Activated CD4-positive, alpha-beta T cell treated with anti-CD3 and anti-CD28 coated beads, Interleukin-2, amount 50 U/mL, for 48 hours (primary cell): ENCODE measurements at places on chromosomes 5 and 9.

DNA sequence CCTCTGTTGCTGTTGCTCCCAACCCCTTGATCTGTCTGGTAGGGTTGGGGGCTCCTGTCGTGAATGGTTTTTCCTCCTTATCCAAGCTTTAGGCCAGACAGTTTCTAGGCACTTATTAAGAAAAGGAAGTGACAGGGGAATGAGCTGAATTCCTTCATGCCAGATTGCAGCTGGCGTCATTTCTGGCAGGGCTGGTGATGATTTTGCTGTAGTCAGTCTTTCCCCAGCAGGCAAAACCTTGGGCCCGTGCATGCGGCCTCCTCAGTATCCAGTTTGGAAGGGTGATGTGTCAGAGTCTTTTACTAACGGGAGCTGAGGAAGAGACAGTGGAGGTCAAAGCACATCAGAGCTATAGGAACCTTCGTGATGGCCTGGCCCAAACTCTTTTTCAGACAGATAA is 58.8 kb downstream of the COL27A1 start:
- DNase-seq, result no peak

DNA sequence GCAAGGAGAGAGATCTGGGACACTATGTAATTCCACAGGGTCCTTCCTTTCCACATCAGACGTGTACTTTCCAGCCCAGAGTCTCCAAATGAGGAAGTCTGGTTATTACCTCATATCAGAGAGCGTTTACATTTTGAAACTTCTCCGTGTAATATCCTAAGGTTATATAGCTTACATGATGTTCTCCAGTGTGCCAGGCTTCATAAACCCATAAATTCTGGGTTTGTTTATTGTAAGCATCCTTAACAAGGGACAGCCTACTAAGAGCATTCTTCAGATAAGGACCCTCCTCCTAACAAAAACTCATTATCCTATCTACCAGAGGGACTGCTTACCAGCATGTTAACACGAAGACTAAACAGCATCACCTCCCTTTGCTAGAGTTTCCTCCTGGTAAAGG is 17.9 kb downstream of the SRFBP1 start:
- DNase-seq, result no peak

- DNase-seq, result no peak
Observed at GRCh38 chr5:150644514-150644913, 4.1 kb downstream of the SYNPO start.

DNA sequence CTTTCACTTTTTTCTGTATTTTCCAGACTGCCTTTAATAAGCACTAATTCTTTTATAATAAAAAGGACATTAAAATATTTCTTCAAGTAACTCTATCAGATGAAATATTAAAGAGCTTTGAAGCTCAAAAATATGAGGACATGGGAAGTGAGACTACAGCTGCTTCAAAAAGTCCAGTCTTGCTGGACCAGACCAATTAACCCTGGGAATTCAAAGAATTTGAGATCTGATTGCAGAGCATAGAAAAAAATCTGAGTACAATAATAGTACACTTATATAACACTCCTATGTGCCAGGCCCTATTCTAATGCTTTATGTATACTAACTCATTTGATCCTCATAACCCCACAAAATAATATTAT is 9.8 kb downstream of the TMEM245 start:
- DNase-seq, result no peak

DNA sequence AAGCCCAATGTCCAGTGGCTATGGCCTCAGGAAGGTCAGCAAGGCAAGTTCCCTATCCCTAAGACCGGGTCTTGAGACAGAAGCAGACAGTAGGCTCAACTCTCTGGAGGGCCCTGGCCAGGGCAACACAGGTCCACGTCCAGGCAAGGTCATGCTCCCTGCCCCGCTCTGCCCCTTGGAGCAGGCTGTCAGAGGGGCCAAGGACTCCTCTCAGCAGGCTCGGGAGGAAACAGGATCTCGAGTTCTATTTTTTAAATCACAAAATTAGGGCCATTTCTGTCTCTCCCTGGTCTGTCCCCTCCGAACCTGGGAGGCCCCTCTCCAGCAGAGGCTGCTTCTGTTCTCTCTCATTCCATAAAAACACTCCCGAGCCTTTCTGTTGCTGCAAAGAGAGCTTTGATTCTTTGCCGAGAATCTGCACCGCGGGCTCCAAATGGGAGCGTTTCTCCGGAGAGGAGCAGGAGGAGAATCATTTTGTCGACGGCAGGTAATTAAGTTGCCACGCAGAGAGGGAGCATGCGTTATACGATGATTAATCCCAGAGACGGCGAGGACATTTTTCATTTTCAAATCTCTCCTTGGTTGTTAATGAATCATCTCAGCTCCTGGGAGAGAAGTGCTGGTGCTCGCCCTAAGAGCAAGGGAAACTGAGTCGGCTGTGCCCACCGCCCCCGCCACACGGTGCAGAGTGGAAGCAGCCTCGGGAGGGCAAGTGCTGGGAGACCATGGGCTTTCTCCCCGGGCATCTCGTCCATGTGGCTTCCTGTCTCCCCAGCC is 24.5 kb upstream of the FCN1 start:
- DNase-seq, result no peak

- DNase-seq, result no peak
Observed at GRCh38 chr5:142237707-142238106, 87.1 kb downstream of the SPRY4 start.

GRCh38 chr5:9361835-9362234 is 184.0 kb downstream of the SEMA5A start:
- DNase-seq, result peak; percentile 27

DNA sequence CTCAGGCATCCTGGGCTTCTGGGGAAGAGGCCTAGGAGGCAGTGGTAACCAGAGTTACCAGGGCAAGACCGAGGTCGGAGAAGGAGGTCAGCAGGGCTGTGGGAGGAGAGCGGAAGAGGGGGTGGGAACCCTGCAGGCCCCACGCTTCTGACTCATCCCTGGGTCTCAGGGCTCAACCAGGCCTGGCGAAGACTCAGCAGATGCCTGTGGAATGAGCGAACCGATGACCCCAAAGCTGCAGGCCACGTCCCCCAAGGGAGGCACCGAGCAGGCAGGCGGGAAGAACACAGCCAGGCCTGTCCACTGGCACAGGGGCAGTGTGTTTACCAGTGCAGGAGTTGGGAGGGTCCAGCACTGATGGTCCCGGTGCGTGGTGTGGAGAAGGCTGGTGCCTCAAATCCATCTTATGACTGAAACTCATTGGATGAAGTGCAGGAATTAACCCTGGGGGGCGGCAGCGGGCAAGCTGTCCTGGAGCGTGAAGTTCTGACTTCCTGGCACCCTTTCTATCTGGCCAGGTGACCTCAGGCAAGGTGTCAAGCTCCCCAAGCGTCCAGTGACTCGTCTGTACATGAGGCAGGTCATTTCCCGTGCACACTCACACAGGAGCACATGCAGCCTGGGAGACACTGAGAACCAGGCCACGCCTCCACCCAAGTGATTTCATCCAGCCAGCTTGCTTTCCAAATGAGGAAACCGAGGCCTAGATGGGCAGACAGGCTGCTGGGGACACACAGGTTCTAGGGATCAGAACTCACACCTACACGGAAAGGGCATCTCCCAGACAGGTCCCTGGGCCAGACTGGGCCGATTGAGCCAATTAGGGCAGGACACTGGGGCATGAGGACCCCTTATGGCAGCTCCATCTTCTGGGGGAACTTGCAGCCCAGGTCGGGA is 69.1 kb downstream of the ADAMTS2 start:
- DNase-seq, result no peak

DNA sequence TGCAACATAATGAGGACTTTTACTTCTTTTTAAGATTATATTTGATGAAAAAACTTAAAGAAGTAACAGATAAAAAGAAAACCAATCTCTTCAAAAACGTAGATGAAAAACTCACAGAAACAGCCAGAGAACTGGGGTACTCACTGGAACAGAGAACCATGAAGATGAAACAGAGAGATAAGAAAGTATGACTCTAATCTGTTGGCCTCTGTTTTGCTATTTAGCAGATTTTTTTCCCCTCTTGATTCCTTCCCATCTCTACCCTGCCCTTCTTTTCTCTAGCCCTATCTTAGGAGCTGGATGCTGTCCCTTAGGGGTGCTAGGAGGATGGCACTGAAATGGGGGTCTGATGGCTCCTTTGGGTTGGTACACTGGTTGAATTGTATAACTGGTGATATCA is 97.5 kb upstream of the FREM1 start:
- no peak for DNase-seq

DNA sequence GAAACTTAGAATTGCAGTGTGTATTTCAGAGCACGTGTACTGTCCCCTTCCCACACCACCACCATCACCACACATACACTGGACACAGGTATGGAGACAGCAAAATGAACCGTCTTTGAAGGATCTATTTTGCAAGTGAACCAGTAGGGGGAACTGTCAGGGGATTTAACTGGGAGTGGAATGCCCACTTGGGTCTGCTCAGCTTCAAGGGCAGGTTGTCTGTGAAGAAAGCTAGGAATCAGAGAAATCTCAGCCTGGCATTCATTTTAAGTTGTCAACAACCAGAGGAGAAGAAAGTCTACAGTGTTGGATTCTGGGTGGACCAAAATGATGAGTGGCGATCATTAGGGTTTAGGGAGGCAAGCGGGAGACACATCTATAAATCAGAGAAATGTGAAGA is 147.0 kb downstream of the DCP2 start:
- DNase-seq, result no peak

GRCh38 chr9:74951107-74951720 is 1.5 kb downstream of the C9orf40 start:
- peak; percentile 13 for DNase-seq

DNA sequence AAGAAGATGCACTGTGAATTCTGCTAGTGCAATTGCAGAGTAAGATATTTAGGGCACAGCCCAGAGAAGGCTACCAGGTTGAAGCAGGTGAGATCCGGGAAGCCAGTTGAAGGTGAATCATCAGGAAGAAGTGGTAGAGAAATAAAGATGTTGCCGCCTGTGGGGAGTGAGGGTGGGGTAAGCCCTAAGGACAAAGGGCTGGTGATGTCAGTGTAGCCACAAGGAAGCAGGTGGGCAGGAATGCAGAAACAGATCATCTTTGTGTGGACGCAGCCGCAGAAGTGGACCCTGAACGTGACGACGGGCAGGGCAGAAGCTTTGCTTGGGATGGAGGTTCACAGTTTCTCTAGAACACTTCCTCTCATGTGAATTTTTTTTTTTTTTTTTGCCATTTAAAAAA is 164.2 kb downstream of the ACTL7B start:
- DNase-seq, result no peak
